ENCODE measurements at places on chromosomes 6 and 20.

DNA sequence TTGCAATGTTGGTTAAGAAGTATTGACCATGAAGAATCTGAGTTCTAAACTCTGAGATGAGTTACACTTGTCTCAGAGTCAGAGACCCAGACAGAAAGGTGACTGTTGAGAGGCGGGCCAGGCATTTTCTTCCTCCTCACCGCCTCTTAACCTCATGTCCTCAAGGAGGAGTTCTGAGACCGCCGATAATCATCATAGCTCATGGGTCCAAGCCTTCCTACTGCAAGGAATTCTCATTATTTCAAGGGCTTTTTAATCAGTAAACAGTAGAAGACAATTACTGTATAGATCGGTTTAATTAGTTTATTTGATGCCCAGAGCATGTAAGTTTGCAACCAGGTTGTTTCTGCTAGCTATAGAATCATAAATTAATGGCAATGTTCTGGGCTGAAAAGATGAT, 382.4 kb upstream of the MMS22L start:
- DNase-seq, result no peak

DNA sequence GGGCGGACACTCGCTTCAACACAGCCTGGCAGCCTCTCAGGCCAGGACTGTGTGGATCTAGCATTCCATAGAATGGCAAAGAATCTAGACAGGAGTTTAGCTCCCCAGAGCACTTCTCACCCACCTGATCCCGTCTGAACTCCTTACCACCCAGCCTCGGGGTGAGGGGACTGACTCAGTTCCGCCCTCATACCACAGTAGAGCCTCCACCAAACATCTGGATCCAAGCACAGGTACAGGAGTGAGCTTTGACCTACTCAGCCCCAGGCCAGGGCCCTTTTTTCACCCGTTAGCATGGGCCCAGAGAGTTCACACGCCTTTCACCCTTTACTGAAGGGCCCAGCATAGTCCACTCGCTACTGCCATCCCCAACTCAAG, 715 bp downstream of the PSMF1 start:
- DNase-seq, result no peak

DNA sequence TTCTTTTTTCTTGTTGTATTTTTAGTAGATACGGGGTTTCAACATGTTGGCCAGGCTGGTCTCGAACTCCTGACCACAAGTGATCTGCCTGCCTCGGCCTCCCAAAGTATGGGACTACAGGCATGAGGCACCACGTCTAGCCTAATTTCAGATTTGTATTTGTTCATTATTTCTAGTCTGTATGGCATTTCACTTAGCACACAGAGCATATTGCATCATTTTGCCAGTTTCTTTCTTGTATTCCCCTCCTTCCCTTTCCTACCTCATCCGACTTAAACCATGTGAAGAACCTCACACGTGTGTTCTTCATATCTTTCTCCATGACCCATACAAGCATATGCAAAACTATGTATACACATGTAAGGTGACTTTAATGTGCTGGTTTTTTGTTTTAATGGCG, 470.0 kb downstream of the CBLN4 start:
- no peak for DNase-seq

- no peak for DNase-seq
Observed at GRCh38 chr20:57030611-57031600, 235.5 kb downstream of the BMP7 start.

GRCh38 chr6:9225441-9225871, 790.1 kb upstream of the SLC35B3 start:
- no peak for DNase-seq

DNA sequence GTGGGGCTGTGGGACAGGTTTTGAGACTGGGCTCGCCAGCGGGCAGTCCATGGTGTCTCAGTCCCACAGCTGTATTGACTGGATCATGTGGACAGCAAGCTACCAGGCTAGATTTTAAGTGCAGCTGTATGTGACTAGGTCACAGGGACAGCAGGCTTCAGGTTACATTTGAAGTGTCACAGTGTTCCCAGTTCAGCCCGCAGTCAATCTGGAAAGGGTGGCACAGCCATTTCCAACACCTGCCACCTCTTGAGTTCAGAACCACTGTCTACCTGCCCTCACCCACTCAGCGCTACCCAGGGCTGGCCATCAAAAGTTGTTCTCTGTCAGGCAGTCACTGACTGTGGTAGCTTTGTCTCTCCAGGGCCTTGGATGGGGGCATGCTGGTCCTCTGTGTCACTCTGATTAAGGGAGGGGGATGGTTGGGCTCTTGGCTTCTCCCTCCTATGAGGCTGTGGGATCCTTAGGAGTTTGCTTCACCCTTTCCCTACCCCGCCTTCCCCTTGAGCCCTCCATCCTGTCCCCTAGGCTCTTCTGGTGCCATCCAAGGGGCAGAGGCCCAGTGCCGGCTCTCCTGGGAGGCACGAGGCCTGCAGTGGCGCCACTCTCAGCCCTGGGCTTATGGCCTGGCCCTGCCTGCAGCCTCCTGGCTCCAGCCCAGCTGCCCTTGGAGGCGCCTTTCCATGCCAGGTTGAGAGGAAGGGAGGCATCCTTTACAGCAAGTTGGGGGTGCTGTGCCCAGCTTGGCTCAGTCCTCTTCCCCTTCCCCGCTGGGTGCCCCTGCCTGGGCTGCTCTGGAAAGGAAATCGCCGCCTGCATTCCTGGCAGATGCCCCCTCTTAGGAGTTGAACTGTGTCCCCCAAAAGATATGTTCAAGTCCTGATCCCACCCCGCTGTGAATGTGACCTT, 44.9 kb downstream of the PNLDC1 start:
- DNase-seq, result no peak

- DNase-seq, result no peak
Observed at GRCh38 chr6:52345311-52345710, 16.6 kb upstream of the PAQR8 start.

GRCh38 chr6:72504406-72504805, 117.5 kb upstream of the KCNQ5 start:
- no peak for DNase-seq

DNA sequence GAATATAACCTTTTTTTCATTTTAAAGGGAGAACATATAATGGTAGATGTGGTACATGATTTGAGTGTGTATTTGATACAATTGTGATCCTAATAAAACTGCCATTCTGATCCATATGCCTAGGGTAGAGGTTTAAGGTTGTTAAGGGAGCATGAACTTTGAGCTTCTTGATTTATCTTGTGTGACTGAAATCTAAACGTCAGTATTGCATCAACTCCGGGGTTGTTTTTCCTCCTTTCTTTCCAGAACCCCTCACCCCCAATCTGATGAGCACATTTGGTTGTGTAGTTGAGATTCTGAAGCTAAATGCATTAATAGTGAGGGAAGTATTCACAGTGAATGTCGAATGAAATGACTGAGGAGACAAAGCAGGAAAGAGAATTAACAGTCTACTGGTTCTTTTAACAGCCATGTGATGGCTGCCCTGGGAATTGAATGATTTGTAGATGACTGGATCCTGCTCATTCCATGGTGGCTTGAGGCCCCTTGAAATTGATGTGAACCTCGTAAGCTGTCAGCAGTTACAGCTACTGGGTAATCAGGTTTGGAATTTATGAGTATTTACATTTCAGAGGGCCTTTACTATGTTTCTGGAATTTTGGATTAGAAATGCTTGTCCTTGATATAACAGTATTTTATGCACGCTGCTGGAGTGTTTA, 44.8 kb downstream of the FARS2 start:
- no peak for DNase-seq

DNA sequence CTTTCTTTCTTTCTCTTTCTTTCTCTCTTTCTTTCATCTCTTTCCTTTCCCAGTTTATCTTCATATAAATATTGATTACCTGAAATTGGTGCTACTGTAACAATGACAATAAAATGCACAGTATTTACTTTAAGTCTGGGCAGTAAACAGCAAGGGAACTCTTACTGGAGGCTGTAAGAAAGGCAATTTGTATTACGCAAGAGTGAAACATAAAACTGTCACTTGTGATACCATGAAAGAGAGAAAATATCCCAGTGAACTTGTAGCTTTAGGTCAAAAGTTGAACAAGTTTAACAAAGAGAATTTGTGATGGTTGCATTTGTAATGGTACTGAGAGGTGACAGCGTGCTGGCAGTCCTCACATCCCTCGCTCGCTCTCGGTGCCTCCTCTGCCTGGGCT, 80.0 kb downstream of the EYS start:
- DNase-seq, result no peak

DNA sequence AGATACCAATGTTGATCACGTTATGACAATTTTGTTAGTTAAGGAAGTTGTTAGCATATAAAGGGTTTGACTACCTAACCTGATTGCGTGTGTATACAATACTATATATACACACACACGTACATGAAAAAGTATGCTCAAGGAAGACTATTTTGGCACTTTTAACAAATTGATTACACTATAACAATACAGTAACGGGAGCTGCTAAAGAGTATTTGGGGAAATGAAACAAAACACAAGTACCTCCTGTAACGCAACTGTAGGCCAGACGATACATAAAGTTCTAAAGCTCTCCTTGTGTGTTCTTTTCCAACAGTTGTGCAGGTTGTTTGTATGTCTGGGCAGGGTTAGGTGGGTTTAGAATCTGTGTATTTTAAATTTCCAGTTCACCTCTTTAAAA, 98.7 kb downstream of the PLEKHG1 start:
- DNase-seq, result no peak

- DNase-seq, result no peak
Observed at GRCh38 chr20:6008254-6008653, 45.6 kb downstream of the LRRN4 start.

DNA sequence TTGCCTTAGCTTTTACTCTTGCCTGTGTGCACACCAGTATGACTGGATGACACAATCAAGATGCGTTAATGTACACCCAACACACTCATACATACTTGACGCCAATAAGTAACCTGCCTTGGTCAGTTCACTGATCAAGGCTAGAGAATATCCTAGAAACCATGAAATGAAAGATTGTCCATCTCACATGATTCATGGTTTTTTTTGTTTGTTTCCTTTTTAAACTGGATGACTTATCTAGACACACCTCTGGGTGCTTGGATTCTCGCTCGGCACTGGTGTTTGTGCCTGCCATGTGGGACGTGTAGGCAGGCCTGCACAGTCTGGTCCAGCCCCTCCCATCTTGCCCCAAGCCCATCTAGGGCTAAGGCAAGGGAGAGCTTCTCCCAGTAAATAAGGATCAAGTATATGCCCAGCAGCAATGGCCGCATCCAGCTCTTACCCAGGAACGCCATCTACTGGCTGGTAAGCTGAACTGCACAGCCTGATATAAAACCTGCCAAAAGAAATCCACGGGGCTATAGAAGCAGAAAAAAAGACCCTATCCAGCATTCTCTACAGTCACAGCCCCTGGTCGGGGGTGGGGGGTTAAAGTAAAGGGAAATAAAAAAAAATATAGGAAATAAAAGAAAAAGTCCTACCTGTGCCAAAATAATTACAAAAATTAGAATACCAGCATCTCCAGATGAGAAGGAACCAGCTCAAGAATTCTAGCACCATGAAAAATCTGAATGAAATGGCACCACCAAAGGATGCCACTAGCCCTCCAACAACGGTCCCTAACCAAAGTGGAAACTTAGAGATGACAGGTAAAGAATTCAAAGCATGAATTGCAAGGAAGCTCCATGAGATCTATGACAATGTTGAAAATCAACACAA, 73.3 kb downstream of the OTOR start:
- DNase-seq, result no peak

- DNase-seq, result peak; percentile 90
Observed at GRCh38 chr20:32483351-32484224, 101.5 kb downstream of the NOL4L start.

DNA sequence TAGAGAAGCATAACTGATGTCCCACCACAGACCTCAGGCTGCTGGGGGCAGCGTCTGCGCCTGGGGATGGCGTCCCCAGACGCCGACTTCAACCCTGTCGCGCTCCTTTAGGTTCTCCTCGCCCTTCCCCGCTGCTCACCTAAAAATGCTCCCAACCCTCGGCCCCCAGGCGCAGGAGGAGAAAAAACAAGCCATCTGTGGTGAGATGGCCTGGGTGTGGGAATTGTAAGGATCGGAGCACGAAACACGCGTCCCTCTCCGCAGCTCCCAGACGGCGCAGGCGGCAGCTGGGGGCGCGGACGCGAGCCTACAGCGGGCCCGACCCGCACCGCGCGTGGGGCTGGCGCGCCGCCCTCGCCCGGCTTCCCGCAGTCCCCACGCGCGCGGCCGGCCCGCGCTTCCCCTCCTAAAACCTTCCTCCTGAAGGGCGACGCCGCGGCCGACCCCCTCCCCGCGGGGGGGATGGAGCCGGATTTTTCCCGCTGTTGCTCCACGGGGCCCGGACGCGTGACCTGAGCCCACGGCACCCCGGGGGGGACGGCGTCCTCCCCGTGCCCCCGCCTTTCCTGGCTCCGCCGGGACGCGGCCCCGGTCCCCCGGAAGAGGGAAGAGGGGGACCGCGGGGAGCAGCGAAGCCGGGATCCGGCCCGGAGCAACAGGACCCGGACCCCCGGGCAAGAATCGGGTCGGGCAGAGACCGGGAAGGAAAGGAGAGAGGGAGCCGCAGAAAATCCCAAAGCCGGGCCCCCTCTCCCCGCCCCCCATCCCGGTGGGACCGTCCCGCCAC, 611 bp downstream of the EPB41L2 start:
- DNase-seq, result peak; percentile 69

DNA sequence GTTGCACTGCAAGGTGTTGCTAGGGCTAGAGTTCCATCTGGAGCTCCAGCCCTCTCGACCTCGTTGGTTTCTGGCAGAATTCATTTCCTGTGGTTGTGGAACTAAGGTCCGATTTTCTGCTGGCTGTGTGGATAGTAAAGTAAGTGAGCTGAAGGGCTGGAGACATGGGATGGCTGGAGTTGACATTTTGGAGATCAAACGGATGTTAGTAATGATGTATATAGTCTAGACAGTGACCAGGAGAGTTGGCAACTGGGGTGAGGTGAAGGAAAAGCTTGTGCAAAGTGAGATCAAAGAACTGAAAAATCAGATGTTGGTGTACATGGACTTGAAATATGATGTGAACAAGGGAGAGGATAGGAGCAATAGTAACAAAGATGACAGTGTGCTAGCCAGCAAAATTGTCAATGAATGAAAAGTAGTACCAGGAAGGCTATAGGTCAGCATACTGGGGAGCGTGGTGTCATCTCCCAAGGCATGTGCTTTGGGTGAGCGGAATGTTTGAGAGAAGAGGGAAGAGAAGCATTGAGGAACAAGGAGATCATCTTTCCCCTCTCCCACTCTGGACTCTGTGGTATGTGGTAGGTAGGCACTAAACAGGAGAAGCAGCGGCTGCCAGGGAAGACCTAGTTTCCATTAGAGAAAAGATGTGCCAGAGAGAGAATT, 7.8 kb downstream of the QRSL1 start:
- no peak for DNase-seq

DNA sequence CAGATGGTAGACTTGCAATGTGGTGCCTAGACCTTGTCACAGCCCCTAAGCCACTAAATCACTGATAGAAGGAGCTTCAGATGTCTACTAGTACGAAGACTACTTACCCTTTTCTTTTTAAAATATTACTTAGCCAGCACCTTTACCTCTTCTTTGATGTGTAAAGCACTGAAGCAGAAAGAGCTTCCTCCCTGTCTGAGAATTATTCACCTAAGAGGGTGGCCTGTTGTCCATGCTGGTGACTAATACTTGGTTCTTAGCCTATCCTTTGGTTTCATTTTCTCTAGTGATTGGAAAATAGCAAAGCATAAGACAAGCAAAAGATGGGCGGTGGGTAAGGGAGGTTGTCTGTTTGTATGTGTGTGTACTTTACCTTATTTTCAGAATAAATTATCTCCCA, 794.6 kb downstream of the TFAP2A start:
- no peak for DNase-seq
